ENCODE measurements at places on chromosomes 12 and 14.
A peak's percentile ranks its signal among the peaks of the same experiment; 100 is the strongest.

DNA sequence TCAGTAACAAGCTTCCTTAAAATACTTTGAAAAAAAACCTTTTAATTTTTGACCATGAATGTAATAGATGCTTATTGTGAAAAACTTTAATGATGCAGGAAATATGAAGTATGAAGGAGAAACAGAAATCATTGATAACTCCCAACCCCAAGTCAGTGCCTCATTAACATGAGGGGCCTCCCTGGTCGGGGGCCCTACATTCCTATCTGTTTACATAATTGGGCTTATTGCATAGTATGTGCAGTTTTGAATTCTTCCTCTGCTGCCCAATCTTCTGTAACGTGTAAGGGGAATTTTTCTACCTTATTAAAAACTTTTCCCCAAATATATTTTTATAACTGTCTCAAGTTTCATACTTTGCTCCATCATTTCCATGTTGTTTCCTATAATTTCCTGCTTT is 63.0 kb downstream of the SLC25A47 start:
- DNase-seq: no peak

- no peak for DNase-seq
These were observed 14.7 kb downstream of the SERPINA1 start for GRCh38 chr14:94373708-94374107.

- DNase-seq: no peak
These were observed 82.8 kb upstream of the BCL2L14 start for GRCh38 chr12:11987901-11988300.

DNA sequence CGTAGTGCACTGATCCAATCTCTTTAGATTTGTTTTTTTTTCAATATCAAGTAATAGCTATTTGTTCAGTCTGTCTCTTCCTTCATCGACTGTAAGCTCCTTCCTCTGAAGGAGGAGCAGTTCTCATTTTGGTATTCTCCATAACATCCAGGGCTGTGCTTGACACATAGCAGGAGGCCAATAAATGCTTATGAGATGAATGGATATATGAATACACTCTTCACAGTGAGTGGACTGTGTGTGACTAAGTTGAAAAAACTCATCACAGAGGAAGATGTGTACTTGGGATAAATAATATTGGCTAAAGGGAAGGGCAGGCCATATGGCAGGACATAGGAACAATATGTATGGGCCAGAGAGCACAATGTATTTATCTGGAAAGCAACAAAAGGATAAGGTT is 205.3 kb upstream of the PRICKLE1 start:
- no peak for DNase-seq

- no peak for DNase-seq
These were observed 250.5 kb upstream of the FLRT2 start for GRCh38 chr14:85279407-85279806.

DNA sequence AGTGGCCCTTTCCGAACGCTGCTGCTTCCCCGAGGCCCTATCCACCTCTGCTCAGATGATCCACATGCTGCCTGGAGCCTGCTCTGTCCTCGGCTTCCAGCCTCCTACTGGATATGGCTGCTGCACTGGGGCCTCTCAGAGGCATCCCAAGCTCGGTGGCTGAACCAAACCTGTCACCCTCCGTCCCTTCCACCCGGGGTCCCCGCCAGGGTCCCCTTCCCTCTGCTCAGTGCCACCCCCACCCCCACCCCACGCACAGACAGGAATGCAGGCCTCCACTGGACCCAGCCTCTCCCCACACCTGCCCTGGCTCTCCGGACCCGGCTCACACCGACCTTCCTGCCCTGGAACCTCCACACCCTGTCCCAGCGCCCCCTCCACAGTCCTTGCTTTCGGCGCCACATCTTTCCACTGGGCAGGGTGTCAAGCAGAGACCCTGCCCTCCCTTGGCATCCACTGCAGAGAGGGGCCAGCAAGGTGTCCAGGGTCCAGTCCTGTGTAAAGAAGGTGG is 6.1 kb downstream of the CEP170B start:
- DNase-seq: no peak

- DNase-seq: peak; percentile 12
These were observed 86.5 kb upstream of the CEP83 start for GRCh38 chr12:94545935-94546771.

DNA sequence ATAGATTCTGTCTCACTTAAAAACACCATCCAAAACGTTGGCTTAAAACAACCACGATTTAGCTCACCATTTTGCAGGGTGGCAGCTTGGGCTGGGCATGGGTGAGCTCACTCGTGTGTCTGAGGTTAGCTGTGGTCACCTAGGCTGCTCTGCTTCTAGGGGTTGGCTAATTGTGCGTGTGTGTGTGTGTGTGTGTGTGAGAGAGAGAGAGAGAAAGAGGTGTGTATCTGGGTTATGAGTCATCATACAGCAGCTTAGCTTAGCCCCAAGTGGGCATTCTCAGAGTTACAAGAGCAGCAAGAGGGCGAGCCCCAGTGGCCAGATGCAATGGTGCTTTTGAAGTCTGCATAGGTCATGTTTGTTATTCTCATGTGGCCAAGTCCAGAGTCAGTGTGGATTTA is 6.0 kb downstream of the FBXW8 start:
- peak; percentile 30 for DNase-seq

- no peak for DNase-seq
These were observed 30.8 kb downstream of the SRRM4 start for GRCh38 chr12:119012179-119012578.

GRCh38 chr14:73208390-73208789 is 28.9 kb upstream of the PAPLN start:
- no peak for DNase-seq

DNA sequence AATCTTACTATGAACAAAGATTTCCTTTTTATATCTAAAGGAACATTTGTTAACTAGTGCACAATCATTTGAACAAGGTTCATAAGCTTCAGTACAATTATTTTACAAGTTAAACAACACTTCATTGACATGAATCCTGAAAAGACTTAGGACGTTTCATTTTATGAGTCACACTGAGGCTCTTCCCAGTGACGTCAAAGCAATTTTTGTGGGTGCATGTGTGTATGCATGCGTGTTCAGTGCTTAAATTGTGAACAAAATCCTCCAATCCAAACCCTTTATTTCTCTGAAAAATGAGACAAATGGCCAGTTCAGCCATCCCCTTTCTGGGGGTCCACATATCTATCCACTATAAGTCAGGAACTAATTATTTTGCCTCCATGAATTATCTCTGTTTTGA is 2.9 kb downstream of the LMNTD1 start:
- DNase-seq: no peak

GRCh38 chr14:82488473-82488872 is 954.8 kb upstream of the SEL1L start:
- DNase-seq: no peak

DNA sequence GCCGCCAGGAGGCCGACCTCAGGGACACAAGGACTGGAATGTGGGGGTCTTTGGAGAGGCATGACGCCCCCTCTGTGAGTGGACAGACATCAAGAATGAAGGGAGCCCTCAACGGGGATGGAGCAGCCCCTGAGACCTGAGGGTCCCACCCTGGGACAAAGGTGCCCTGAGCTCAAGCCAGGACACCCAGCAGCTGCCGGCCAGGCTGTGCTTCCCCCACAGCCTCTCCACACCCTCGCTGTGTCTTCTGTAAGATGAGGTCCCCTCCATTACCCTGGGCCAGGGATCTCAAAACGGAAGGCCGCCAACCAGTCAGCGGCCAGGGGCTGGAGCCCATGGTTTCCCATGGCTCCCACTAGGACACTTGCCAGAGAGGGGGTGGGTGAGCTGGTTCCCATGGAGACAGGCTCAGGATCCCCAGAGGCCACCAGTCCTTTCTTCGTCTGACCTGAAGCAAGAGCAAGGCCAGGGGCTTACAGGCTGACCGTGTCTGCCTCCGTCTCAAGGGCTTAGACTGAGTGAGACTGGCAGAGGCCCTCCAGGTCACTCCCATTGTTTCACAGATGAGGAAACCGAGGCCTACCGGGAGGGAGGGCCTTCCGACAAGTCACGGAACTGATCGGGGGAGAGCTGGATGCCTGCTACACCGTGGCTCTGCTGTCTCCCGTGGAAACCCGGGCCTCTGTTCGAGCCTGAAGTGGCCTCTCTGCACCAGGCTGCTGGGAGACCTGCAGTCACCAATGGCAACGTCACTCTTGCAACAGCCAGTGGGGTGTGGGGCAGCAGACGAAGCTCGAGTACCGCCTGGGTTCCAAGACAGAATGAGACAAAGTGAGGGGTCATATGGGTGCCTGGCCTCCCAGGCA is 91.7 kb upstream of the DIO3 start:
- no peak for DNase-seq

GRCh38 chr14:102087762-102088011 is 843 bp upstream of the HSP90AA1 start:
- DNase-seq: no peak

GRCh38 chr12:6551496-6552139 is 4.2 kb downstream of the IFFO1 start:
- DNase-seq: no peak

- DNase-seq: no peak
These were observed 753.8 kb upstream of the FOXG1 start for GRCh38 chr14:28012629-28013415.

- no peak for DNase-seq
These were observed 3.3 kb upstream of the MDM1 start for GRCh38 chr12:68335462-68335861.

DNA sequence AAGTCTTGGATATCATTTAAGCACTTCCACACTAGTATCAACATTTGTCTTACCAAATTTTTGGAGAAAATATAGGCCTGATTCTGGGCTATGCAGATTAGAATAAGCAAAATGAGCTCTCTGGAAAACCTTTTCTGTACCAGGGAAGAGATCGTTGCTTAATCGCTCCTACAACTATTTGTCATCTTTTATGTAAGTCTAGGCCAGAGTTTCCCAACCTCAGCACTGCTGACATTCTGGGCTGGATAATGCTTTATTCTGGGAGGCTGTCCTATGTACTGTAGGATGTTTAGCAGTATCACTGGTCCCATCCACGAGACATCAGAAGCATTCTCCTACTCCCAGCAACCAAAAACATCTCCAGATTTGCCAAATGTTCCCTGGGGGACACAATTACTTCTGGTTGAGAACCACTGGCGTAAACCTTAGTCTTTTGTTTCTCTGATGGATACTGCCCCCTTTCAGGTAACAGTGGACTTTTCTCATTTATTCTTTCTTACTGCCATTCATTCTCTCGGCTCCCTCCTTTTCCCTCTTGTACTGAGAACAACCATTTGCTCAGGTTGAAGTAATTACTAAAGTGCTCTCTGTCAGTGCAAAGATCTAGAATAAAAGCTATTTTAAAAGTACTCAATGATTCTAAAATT is 316.9 kb upstream of the E2F7 start:
- DNase-seq: no peak

DNA sequence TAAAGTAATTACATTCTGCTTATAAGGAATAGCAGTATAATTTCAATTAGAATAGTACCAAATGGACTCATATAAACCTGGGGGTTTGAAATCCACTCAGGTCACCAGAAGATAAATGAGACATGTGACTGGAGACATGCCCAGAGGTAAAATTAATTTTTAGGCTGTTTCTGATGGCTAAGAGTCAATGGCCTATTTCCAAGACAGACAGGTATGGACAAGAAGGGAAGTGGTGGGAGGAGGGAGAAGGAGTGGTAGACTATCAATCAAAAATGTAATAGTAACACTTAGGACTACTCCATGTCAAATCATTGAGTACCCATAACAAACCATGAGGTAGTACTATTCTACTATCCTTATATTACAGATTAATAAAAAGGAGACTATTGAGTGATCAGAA is 544.0 kb downstream of the GALC start:
- DNase-seq: no peak

- no peak for DNase-seq
These were observed 85.1 kb downstream of the BORCS5 start for GRCh38 chr12:12441843-12442461.

DNA sequence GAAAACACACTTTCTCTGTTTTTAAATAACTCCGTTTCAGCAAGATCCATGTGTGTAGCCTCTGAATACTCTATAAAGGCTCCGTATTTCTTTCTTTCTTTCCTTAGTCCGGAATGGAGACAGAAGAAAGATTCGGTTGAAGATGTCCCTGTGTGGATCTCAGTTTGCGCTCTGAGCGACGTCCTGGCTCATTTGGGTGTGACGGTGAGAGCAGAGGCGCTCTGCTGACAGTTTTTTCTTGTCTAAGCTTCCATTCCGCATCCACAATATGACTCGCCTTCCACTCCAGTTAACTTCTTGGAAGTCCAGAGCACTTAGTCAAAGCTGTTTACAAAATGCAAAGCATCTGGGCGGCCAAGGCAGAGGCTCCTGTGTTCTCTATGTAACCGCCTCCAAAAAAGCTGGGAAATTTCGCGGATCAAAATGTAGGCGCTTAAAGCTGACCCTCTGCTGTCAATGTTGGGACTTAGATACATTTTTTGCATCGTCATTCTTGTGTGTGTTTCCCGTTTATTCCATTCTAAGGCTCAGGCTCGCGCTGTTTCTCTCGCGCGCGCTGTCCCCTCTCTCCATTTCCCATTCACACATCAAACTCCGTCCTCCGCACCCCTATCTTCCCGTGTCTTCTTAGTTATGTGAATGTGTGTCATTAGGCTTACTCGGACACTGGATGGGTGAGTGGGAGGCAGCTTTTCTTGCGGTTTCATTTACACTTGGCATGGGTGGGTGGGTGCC is 880 bp upstream of the FLRT2 start:
- no peak for DNase-seq

GRCh38 chr12:11697670-11698387 is 48.4 kb downstream of the ETV6 start:
- no peak for DNase-seq

DNA sequence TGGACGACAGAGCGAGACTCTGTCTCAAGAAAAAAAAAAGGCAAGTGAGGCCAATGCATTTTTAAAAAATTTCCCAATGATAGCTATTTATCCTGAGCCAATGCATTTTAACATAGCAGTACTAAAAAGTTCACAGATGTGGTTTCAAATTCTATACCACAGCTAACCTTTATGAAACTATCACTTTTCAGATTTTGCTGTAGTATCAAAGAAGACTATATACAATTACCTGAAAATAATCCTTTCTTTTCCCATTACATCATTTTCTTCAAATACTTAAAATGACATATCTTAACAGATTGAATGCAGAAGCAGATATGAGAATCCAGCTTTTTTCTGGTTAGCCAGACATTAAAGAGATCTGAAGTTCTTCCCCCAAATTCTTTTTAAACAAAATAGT is 13.2 kb downstream of the ATF7 start:
- DNase-seq: no peak

GRCh38 chr12:50517421-50518048 is 12.8 kb downstream of the DIP2B start:
- DNase-seq: no peak

DNA sequence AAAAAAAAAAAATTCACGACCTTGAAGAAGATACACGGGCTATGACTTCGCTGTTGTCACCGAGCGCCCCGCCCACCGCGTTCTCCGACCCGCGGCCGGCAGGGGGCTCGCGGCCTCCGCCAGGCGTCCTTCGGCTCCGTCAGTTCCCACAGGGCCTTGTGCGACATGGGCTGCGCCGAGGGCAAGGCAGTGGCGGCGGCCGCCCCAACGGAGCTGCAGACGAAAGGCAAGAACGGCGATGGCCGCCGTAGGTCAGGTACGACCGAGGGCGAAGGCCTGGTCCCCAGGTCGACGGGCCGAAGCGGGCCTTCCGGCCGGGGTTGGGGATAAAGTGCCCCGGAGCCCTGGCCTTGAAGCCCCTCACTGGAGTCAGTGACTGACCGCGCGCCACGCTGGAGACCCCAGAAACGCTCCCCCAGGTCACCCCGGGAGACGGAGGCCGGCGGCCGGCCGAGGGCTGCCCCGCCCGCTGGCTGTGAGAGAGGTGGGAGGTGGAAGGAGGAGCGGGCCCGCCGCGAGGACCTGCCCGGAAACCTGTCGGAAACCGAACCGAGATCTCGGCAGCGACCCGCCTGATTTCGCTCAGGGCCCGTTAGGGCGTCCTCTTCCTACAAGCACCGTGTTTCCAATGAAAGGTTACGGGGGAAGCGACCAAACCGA is at the start of gene TXNRD1:
TXNRD1 (plus strand) TSS at position 142 of the 660 bp plus-strand sequence; CDS start at position 166, 24 bp downstream.
- DNase-seq: no peak

- DNase-seq: no peak
These were observed 243.7 kb downstream of the C12orf75 start for GRCh38 chr12:105574056-105574715.
